ENCODE measurements at places on chromosomes 1 and 21. TPM values are rescaled to one million over a fixed set of nuclear protein-coding genes. Genes with fewer than 3 reads are reported as not detected.
A peak's percentile ranks its signal among the peaks of the same experiment; 100 is the strongest.

DNA sequence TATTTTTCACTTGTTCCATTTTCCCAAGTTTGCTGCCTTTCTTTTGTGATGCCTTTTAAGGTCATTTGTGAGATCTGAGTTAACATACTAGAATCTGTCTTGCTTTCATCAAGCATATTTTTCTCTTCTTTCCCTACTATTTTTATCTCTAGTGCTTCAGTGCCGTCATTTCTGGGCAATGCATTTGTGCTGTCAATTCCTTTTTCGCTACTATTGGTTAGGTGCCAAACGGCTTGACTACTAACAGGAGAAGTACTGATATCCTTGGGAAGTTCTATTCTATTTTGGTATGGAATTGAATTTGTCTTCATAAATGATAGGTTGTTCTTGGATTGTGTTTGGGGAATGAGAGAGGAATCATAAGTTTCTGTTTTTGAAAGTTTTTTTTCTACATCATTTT lies 42.2 kb downstream of the LRRC53 start:
- peaks cover 14% of the 10 kb centered on the region for H3K4me1 ChIP-seq
- H3K27ac ChIP-seq: no peak overlapping the region
- peaks cover 9% of the 10 kb centered on the region for H3K27me3 ChIP-seq
- DNase-seq: no peak
- no peak overlapping the region for H3K4me3 ChIP-seq
- no peaks in the 10 kb centered on the region for H3K36me3 ChIP-seq

GRCh38 chr1:43270421-43271095 lies 775 bp downstream of the TMEM125 start:
- peak overlapping the region; percentile 93 for H3K4me3 ChIP-seq
- H3K27ac ChIP-seq: peak overlapping the region; percentile 99
- no peak for DNase-seq
- H3K36me3 ChIP-seq: peaks cover 4% of the 10 kb centered on the region
- peaks cover 3% of the 10 kb centered on the region for H3K27me3 ChIP-seq

DNA sequence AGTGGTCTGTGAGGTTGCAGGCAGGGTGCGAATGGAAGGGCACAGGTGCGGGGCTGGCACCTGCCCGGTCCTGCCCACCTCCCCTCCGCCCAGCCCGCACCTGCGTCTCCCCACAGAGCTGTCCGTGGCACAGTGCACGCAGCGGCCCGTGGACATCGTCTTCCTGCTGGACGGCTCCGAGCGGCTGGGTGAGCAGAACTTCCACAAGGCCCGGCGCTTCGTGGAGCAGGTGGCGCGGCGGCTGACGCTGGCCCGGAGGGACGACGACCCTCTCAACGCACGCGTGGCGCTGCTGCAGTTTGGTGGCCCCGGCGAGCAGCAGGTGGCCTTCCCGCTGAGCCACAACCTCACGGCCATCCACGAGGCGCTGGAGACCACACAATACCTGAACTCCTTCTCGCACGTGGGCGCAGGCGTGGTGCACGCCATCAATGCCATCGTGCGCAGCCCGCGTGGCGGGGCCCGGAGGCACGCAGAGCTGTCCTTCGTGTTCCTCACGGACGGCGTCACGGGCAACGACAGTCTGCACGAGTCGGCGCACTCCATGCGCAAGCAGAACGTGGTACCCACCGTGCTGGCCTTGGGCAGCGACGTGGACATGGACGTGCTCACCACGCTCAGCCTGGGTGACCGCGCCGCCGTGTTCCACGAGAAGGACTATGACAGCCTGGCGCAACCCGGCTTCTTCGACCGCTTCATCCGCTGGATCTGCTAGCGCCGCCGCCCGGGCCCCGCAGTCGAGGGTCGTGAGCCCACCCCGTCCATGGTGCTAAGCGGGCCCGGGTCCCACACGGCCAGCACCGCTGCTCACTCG lies 23.3 kb downstream of the FTCD start:
- H3K36me3 ChIP-seq: no peaks in the 10 kb centered on the region
- H3K4me1 ChIP-seq: peaks cover 13% of the 10 kb centered on the region
- H3K27me3 ChIP-seq: peaks cover 3% of the 10 kb centered on the region
- no peak overlapping the region for H3K27ac ChIP-seq
- DNase-seq: no peak

Gene DMRTA2
- 0.29 TPM for total RNA-seq

DNA sequence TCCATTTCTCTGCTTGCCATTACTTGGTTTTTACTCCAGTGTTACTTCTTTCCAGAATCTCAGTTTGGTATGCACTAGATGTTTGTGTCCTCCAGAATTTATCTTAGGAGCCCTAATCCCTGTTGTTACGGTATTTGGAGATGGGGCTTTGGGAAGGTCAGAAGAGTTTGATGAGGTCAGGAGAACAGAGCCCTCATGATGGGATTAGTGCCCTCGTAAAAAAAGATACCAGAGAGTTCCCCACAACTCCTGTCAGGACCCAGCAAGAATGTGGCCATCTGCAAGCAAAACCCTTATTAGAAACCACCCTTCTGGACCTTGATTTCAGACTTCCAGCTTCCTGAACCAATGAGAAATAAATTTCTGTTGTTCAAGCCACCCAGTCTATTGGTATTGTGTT lies 98.0 kb downstream of the ADAMTS1 start:
- no peak for DNase-seq
- H3K36me3 ChIP-seq: no peaks in the 10 kb centered on the region
- no peak overlapping the region for H3K4me3 ChIP-seq
- H3K27me3 ChIP-seq: no peaks in the 10 kb centered on the region
- H3K4me1 ChIP-seq: no peaks in the 10 kb centered on the region
- H3K27ac ChIP-seq: no peak overlapping the region

Gene PROK1
- 0.29 TPM for total RNA-seq

GRCh38 chr21:44670642-44671432 lies 4.1 kb upstream of the KRTAP12-2 start:
- H3K27me3 ChIP-seq: peaks cover 24% of the 10 kb centered on the region
- no peaks in the 10 kb centered on the region for H3K36me3 ChIP-seq
- no peaks in the 10 kb centered on the region for H3K4me1 ChIP-seq

DNA sequence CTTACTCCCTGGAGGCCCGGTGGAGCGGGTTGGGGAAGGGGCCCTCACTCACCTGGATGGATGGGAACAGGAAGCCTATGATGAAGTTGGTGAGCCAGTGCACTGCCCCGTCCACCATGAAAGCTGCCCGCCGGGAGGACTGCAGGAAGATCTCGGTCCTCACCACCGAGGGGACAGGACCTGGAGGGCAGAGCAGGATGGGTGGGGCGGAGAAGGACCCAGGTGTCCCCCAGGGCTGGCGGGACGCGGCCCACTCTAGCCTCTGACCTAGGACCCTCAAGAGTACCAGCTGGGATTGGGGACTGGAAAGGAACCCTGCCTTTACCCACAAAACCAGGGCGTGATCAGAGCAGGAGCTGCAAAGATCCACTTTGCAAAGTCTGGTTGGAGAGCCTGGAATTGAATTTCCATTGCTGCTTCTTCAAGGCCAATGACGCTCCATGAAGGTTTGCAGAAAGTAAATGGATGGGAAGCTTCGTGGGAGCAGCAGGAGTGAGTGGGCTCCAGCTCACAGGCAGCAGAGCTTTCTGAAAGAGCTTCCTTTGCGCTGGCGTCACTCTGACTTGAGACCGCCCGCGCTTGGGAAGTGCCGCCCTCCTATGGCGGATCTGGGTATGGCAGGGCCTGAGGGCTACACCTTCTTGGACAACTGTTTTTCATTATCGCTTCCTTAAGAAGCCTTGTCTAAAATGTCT lies 21.4 kb downstream of the SLC2A7 start:
- no peak overlapping the region for H3K4me3 ChIP-seq
- peaks cover 19% of the 10 kb centered on the region for H3K4me1 ChIP-seq
- H3K27ac ChIP-seq: peak overlapping the region; percentile 36

DNA sequence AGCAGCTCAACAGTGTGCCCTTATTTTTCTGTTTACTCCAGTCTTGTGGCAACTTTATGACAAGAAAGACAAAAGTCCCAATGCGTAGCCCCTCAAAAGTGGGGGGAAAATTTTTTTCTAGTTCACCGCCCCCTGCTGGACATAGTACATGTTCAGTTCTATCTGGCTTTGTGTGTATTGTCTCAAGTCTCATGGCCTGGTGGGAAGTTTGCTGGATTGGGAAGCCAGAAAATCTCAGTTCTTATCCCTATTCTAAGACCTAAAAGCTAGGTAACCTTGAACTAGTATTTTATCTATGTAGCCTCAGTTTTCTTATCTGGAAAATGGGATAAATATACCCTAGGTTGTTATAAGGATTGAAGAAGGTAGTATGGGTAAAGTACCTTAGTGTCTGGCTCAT lies 55.8 kb upstream of the LDLRAP1 start:
- H3K36me3 ChIP-seq: peaks cover 30% of the 10 kb centered on the region
- no peak overlapping the region for H3K4me3 ChIP-seq
- H3K27ac ChIP-seq: no peak overlapping the region
- no peak for DNase-seq
- no peaks in the 10 kb centered on the region for H3K27me3 ChIP-seq
- no peaks in the 10 kb centered on the region for H3K4me1 ChIP-seq

Gene OR2L2
- 0.07 TPM for total RNA-seq

DNA sequence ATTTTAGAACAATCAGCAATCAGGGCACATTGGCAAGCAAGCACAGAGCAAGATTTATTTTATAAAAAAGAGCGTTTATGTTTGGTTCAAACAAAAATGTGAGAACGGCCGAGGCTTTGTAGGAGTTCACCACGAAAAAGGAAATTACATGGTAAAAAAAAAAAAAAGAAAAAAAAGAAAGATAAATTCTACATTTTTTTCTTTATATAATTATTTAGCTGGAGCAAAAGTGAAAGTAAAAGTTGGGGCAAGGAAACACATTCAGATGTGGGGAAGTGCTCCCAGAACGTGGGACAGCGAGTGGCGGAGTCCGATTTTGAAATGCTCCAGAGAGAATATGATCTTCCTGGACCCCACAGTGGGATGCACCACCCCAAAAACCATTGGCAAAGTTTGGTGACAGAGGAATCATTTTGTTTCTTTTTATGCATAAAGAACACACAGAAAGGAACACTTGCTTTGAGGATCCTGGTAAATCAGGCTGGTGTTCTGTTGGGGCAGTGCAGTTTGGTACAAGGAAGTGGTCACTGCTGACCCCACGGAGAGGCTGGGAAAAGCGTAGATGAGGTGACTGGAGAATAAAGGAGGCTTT lies 16.3 kb upstream of the ATP5PO start:
- H3K4me3 ChIP-seq: peak overlapping the region; percentile 92
- H3K27ac ChIP-seq: peak overlapping the region; percentile 97
- H3K27me3 ChIP-seq: no peaks in the 10 kb centered on the region

DNA sequence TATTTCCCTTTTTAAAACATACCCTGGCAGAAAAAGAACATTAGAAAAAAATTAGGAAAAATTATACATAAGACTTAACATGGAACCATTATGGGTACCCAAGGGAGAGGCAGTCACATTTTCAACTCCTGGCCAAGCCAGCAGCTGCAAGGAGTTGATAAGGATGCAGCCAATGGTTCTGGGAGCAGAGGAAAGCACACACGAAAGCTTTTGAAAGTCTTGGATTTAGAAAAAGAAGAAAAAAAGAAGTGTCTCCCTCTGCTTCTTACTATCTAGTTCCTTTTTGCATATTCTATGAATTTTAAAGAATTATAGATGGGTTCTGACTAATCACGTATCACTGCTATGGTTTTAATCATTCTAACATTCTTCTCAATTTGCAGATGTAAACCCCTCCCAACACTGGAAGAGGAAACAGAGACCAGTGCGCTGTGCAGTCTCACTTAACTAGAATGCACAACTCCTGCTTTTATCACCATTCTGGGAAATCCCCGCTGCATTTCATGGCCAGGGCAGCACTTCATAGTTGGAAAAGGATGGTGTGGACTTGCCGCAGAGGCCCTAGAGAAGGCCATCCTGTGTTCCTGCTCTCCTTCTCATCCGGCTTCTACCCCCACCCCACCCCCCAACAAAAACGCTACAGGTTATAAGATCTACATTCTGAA lies 2.7 kb upstream of the CD58 start:
- H3K4me1 ChIP-seq: peaks cover 26% of the 10 kb centered on the region
- DNase-seq: no peak
- H3K27ac ChIP-seq: no peak overlapping the region
- H3K36me3 ChIP-seq: peaks cover 18% of the 10 kb centered on the region
- H3K4me3 ChIP-seq: no peak overlapping the region

DNA sequence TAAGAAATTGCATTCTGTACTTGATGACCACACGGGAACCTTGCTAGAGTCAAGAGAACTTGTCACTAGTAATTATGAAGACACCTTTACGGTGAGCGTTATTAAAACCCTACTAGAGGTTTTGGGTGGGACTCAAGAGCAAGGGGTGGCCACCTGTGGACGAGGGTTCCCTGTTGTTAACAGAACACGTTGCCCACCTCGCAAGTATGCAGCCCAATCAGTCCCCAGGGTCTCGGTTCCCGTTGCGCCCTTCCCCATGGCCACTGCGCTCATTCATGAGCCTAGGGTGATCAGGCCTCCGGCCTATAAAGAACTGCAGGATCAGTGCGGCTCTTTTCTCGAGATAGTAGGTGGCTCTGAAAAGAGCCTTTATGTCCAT lies 30.2 kb upstream of the RNF187 start:
- H3K36me3 ChIP-seq: peaks cover 11% of the 10 kb centered on the region
- H3K4me1 ChIP-seq: peaks cover 35% of the 10 kb centered on the region
- DNase-seq: no peak
- peaks cover 21% of the 10 kb centered on the region for H3K27me3 ChIP-seq
- peak overlapping the region; percentile 99 for H3K4me3 ChIP-seq

- no peaks in the 10 kb centered on the region for H3K27me3 ChIP-seq
- DNase-seq: no peak
- no peak overlapping the region for H3K4me3 ChIP-seq
- H3K27ac ChIP-seq: no peak overlapping the region
- H3K4me1 ChIP-seq: peaks cover 6% of the 10 kb centered on the region
Measured at GRCh38 chr1:38964140-38964548, 22.5 kb upstream of the RHBDL2 start.

Gene SLC25A33
- total RNA-seq: 7.6 TPM

Gene RAB3B
- total RNA-seq: 16.9 TPM

Gene C1orf53
- total RNA-seq: 3.7 TPM

DNA sequence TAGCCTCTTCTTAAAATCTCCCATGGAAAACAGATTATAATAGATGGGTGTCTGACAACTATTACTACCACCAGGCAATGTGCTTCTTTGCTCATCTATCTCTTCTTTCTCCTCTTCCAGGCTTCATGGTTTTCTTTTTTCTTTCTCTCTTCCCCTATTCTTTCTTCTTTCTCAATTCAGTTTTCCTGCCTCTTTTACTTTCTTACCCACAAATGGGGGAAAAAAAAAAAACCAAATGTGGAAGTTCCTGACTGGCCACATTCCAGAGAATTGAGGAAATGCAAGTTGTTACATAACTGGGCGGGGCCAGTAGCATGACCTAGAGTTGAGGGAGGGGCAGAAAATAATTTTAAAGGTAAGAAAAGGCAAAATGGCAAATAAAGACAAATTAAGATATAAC lies 10.9 kb upstream of the SMG7 start:
- no peak for DNase-seq
- peak overlapping the region; percentile 44 for H3K4me3 ChIP-seq
- peaks cover 4% of the 10 kb centered on the region for H3K4me1 ChIP-seq

Gene UBE4B
- total RNA-seq: 58.7 TPM
